ENCODE measurements at places on chromosomes 6 and 20.
A peak's percentile ranks its signal among the peaks of the same experiment; 100 is the strongest.

DNA sequence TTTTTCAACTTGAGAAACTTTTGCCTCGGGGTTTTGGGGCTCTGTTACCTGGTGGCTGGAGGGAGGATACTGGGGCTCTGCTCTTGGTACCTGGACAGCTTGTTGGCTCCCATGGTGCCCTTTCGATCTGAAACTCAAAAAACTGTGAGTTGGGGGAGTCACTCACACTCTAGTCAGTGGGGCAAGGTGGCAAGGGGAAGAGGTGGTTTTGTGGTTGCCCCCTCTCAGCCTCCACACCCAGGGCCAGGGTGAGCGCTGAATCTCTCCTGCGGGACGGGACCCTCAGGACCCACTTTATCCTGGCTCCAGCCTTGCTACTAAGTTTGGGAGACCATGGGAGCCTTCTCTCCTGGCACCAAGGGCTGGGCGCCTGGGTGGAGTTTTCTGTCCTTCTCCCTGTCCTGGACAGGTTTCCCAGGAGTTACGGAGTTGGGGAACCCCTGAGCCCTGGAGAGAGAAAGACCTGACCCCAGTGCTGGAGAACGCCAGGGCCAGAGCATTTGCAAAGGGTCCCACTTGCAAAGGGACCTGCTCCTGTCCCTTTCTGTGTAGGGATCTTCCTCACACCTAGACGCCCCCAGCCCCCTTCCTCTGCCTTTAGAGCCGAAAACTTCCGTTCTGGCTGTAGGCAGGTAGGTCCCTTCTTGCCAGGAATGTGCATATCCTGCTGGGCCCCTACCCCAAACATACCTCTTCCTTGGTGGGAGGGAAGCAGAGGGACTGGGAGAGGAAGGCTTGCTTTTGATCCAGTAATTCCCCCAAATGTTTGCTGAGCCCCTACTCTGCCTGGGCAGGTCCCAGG, 2.9 kb downstream of the FOXP4 start:
- no peak for DNase-seq

GRCh38 chr6:25641940-25642666, 9.9 kb upstream of the SCGN start:
- no peak for DNase-seq

GRCh38 chr6:146931214-146931613, 273.0 kb upstream of the STXBP5 start:
- DNase-seq = no peak

DNA sequence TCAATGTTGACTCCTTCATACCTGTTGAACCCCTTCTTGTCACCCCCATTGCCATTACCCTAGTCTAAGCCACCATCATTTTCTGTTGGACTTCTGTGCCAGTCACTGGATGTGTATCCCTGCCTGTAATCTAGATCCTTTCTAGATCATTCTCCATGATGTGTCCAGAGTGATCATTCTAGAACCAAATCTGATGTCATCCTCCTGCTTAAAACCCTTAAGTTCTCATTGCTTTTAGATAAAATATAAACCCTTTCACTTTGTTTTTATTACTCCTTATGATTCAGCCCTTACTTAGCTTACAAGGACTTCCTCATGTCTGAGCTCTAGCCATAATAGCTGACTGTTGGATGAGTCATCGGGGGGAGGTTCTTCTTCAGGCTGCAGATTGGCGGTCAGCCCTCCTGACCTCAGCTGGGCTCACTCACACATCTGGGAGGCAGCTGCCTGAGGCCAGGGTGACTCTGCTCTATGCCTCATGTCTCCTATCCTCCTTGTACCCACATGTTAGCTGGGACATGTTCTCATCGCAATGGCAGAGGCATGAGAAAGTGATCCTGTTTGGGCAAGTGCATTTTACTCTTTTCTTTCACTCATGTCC, 287.6 kb downstream of the ESR1 start:
- peak; percentile 96 for DNase-seq

- peak; percentile 42 for DNase-seq
Measured at GRCh38 chr6:15299430-15300131, 53.7 kb downstream of the JARID2 start.

GRCh38 chr6:53335224-53335994, 13.3 kb downstream of the ELOVL5 start:
- DNase-seq = no peak

DNA sequence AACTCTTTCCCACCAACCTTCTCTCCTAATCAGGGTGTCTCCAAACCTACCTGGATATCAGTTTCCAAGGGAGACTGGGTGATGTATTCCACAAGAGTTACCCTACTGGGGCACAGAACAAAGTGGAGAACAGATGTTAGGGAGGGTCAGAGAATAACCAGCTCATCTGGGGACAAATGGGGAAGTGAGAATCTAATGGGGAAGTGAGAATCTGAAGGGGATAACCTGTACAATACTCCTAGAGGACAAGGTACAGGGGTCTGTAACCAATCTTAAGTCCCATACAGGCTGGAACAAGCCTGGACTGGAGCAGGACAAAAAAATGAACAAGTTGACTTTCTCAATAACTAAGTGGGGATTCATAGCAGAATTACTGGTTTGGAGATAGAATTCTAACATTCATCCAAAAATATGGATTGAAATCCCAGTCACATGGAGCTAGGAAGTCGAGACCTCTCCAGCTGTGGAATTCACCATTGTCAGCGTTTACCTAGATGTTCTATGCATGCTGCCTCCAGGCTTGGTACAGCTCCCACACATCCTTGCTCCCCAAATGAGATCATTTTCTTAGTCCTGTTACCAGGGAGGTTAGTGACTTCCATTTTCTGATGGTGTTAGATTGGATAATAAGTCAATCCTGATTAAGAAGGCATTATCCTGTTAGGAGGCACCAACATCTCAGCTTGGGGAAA, 214.8 kb upstream of the MOCS1 start:
- DNase-seq = no peak

GRCh38 chr6:86949771-86950170, 12.4 kb downstream of the HTR1E start:
- DNase-seq = no peak

DNA sequence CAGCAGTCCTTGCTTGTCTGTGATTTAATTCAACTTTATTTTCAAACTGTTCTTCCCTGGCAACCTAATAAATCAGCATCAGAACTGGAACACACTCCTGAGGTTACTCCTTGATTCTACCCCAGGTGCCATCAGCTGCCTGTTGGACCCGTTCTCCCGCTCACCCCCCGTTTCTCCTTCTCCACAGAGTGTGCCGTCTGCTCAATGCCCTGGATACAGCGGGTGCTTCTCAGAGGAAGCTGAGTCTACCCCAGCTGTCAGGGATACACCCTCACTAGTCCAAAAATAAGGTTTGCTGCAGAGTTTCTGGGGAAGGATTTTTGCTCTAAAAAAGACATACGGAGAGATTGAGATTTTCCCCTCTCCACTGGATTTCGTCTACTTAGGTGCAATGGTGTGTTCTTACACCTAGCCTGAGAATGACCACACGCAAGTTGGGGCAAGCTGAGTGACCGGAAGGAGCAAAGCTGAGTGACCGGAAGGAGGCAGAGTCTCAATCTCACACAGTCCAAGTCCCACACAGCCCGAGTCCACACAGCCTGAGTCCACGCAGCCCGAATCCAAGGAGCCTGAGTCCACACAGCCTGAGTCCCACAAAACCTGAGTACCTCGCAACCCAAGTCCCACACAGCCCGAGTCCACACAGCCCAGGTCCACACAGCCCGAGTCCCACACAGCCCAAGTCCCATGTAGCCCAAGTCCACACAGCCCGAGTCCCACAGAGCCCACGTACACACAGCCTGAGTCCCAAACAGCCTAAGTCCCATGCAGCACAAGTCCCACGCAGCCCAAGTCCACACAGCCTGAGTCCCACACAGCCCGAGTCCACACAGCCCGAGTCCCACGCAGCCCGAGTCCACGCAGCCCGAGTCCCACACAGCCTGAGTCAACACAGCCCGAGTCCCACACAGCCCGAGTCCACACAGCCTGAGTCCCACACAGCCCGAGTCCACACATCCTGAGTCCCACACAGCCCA, 58.6 kb upstream of the DACT2 start:
- DNase-seq = no peak

DNA sequence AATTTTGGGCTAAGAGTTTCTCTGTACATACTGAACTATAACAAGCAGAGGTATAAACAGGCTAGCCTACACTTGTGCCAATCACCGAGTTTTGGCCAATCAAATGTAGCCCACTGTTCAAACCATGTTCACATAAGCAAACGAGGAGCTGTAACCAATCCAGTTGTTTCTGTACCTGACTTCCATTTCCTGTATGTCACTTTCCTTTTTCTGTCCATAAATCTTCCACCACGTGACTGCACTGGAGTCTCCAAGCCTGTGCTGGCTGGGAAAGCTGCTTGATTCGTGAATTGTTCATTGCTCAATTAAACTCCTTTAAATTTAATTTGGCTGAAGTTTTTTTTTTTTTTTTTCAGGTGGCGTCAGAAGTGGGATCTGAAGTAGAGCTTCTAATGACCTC, 332.9 kb downstream of the RNF144B start:
- no peak for DNase-seq

DNA sequence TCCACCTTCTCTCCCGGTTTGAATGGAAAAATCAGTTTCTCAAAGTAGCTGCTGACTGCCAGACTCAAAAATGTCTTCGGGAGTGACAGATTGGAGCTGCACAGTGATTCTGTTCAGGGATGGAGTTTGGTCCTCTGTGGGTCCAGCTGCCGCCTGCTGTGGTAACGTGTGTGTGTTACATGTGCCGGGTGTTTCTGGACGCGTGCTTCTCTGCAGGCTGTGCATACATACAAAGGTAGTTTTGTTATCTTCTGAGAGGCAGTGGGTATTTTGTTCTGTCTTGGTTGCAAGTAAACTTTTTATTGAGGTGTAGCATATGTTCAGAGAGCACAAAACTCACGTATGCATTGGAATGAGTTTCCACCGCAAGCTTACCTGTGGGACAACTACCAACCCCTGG, 41.3 kb upstream of the NAA20 start:
- DNase-seq = no peak

DNA sequence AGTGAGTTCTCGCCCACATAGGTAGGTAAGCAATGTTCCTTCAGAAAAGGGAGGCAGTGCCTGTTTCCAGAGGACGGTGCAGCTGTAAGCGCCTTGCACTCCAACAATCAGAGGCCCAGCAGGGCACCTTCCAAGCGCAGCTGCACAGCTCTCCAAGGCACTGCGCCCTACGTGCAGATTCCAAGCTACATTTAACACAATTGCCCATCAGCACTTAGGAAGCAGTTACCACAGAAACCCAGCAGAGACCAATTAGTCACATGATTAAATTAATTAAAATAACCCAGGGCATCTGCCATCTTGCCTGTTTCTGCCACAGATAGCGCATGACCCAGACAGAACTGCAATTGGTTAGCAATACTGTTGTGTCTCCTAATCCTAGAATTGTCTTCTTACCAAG, 65.5 kb downstream of the SOBP start:
- DNase-seq = no peak

- peak; percentile 58 for DNase-seq
Measured at GRCh38 chr6:143677891-143678791, at the start of gene PHACTR2. TSS of gene PHACTR2 (plus strand) at chr6:143677965. CDS start at chr6:143678164, 199 bp downstream.

- DNase-seq = no peak
Measured at GRCh38 chr6:164882236-164882635, 427.2 kb downstream of the C6orf118 start.

GRCh38 chr6:37239526-37239925, 18.0 kb upstream of the TBC1D22B start:
- DNase-seq = no peak

DNA sequence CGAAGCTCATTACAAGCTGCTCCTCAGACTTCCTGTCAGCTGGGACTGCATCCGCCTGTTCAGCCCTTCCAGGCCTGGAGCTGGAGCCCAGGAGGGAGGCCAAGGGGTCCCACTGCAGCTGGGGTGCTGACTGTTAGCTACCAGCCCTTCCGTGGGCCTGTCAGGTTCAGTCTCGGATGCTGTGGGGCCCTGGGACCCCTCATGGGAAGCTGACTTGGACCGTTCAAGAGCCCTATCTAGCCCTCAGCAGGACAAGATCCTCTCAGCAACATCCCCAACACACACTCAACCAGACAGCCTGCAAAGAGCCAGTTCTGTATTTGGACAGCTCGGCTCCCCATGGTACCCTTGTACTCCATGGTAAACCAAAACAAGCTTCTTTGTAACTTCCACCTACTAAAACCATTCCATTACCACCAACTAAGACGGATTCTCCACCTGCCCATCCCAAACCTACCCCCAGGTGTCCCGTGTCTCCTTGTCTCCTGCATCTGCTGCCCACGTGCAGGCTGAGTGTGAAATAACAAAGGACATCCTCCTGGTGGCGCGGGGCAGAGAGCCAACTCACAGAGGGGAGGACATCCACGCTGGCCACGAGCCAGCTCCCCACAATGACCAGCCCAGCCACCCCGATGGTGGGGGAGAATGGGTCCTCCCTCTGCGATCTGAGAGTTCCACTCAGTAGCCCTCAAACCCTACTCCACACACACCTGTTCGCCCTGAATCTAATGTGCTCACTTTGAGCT, 111.2 kb downstream of the TAF4 start:
- no peak for DNase-seq

DNA sequence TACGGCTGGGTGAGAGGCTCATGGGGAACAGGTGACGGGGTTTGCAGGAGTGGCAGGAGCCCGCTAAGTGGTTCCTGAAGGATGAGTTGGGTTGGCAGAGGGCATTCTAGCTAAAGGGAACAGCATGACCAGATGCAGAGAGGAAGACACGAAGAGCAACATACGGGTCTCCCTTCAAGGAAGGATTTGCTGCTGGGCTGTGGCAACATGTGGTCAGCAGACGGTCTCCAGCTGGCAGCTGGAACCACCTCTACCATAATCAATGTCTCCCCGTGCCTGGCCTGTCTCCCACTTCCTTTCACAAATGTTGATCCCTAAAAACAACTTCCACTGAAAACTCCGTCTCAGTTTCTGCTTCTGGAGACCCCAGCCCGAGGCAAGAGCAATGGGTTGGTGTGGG, 80.6 kb upstream of the SULF2 start:
- no peak for DNase-seq

DNA sequence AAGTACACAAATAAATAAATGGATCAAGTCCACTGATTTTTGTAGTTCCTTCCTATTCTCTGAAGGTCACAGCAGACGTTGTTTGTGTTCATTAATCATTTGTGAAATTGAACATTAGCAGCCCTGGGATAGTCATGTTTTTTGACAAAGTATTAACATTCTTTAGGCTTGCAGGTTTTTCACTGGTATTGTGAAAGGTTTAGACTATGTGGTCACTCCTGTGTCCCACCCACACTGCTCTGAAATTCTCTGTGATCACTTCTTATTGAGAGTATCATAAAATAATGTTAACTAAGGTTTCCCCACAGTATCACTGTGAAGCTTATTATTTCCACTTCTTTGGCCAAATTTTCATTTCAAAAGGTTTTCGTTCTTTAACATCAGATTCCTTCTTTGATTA, 3.5 kb downstream of the FAM83B start:
- no peak for DNase-seq

DNA sequence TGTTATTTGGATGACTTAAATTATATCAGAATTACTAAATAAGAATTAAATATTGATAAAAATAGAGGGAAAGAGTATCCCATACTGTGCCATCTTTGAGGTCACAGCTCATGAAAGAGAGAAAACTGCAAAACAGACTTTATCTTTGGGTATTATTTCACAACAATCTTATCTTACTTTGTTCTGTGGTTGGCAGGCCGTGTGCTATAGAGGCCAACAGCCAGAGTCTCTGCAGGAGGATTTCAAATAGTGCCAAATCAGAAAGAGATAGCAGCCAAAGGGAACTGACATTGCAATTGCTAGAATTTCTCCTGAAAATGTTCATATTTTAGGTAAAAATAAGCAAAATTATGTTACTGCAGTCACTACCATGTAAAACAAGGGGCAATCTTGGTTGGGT, 354.2 kb downstream of the GRIK2 start:
- no peak for DNase-seq

GRCh38 chr6:13417431-13417830, 70.0 kb downstream of the GFOD1 start:
- no peak for DNase-seq

- no peak for DNase-seq
Measured at GRCh38 chr20:25547063-25547462, 38.3 kb downstream of the NINL start.
